Lower lobe of right lung (tissue), 2 donors: ENCODE measurements at places on chromosomes 2 and 18.

GRCh38 chr2:126899616-126900185 lies 1.0 kb downstream of the TEX51 start:
- DNase-seq = peak; percentile 5

GRCh38 chr18:30522288-30522929 lies 520.1 kb downstream of the DSC3 start:
- DNase-seq = no peak

DNA sequence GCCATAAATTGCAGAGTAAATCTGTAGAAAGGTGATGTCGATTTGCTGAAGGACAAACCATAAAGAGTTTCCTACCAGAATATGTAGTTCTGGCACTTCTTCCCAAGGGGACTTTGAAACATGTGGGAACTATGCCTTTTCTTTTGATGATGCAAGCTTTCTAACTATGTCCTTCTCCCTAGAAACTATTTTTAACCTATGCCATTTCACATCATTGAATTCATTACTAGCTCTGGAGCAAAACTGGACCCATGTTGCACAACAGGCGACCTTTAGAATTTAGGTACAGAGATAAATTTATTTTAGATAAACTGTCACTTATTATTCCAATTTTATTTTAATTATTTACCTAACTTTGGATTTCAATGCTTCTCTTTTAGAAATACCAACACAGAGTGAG lies 186.5 kb downstream of the CCDC102B start:
- no peak for DNase-seq

GRCh38 chr2:44190526-44190925 lies 21.9 kb downstream of the PPM1B start:
- DNase-seq = no peak

DNA sequence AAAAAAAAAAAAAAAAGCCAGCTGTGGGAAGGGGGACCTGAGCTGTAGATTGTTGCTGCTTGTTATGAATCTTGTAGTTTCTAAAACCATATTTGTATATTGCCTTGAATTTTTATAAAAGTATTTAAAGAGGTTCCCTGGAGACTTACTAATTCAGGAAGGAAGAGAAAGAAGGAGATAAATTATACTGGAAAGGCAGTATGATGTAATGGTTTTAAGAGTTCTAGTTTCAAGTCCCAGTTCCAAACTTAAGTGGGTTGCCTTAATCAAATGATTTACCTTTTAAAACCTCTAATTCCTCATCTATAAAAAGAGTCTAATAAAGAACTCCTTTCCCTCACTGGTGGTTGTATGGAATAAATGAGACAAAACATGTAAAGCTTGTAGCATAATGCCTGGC lies 62.2 kb downstream of the PTRHD1 start:
- no peak for DNase-seq

DNA sequence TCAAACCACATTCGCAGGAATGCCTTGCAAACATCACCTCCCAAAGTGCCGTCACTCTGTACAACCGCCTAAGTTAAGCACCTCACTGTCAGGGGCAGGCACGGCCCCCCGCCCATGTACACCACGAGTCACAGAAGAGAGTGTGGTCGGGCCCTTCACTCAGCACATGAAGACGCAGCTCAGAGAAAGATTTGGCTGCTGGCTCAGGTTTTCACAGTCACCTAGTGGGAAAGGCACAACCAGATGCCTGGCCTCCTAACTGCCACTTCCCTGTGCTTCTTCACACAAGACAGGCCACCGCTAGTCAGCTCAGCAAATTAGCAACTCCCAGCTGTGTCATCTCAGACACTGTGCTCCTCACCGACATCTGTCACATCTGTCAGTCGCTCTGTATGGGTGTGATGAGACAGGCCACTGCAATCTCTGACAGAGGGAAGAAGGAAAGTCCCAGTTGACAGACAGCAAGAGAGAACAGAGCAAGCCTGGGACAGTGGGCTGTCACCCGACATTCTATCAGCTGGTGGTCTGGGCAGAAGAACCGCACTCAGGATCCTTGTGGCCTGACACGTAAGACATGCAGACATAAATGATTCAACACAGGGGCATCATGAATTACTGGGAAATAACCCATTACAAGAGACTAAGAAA lies 60.8 kb downstream of the CRACDL start:
- DNase-seq = no peak
